ENCODE measurements at places on chromosomes 2 and 18. TPM values are rescaled to one million over a fixed set of nuclear protein-coding genes. Genes with fewer than 3 reads are reported as not detected.

GPR45 gene
- not detected for total RNA-seq

ALK gene
- not detected for total RNA-seq

NDC80 gene
- total RNA-seq: 6.5 TPM

SATB2 gene
- 11.6 TPM for total RNA-seq

BBS5 gene
- total RNA-seq: 9.7 TPM

STAT4 gene
- 12.4 TPM for total RNA-seq

CLIP4 gene
- total RNA-seq: 27.7 TPM

VAPA gene
- 143 TPM for total RNA-seq

B4GALT6 gene
- total RNA-seq: 9.8 TPM

TNFAIP6 gene
- total RNA-seq: 4.2 TPM

DNA sequence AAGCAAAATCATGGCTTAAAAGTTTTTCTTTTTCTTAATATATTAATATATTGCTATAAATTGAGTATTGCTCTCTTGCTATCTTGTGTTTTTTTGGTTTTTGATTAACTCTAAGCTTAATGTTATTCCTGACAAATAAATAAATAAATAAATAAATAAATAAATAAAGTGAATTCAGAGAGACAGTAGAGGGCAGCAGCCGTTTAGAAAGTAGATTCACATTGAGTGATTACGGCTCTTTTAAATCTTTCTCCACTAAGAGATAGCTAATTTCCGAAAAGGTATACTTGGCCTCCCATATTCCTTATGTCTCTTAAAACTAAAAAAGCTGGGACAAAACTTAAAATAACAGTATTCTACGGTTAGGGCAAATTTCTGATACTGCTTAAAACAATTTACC is 34.3 kb downstream of the MSH2 start:
- no peaks in the 10 kb centered on the region for H3K4me1 ChIP-seq
- no peak overlapping the region for H3K27ac ChIP-seq
- H3K4me3 ChIP-seq: no peak overlapping the region

GRCh38 chr18:8742387-8743361 is 37.3 kb downstream of the MTCL1 start:
- H3K27me3 ChIP-seq: no peaks in the 10 kb centered on the region
- peak overlapping the region; percentile 32 for H3K27ac ChIP-seq
- H3K36me3 ChIP-seq: peaks cover 7% of the 10 kb centered on the region
- H3K4me3 ChIP-seq: no peak overlapping the region
- no peak for DNase-seq

DNA sequence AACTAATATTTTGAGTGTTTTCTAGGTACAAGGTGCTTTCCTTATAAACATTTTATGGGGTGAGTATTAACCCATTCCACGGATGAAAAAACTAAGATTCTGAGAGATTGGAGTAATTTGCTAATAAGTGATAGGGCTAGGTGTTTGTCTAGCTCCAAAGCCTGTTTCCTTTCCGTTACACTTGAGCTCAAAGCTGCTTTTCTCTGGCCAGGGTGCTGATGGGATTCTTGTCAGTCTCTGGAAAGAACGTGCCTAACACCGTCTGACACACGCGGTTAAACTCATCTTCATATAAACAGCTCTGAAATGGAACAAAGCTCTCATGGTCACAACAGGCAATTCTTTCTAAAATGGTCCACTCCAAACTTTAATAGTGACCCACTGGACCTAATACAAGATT is 2.0 kb upstream of the ANKRD29 start:
- H3K4me3 ChIP-seq: no peak overlapping the region
- no peak overlapping the region for H3K27ac ChIP-seq
- peaks cover 13% of the 10 kb centered on the region for H3K4me1 ChIP-seq
- H3K27me3 ChIP-seq: peaks cover 43% of the 10 kb centered on the region

DNA sequence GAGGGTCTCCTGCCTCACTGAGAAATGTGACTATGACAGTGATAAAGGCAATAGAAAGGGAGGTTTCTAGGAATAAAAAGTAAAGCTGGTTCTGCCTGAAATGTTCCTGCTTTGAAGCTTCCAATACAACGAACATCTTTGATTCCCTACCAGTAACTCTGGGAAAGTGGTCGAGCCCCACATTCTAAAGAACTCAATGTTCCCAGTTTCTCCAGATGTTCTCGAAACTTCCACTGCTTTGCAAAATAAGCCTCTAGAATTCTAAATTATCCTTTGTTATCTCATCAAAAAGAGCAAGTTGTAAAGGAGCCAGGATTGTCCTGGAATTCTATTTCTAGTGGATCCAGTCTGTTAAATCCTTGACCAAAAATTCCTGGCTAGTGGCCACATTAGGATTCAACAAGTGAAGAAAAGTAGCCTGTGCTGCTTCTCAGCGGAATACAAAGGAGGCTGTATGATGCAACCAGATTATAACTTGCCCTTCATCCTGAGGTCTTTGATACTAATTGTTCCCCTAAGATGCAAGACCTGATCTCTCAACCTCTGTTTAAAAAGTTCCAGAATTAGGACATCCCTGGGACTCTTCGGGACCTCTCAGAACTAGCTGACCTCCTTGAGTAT is 8.4 kb downstream of the SCN7A start:
- no peaks in the 10 kb centered on the region for H3K36me3 ChIP-seq
- H3K4me1 ChIP-seq: no peaks in the 10 kb centered on the region
- DNase-seq: no peak

- no peak overlapping the region for H3K4me3 ChIP-seq
- peaks cover 41% of the 10 kb centered on the region for H3K4me1 ChIP-seq
- no peak for DNase-seq
- no peak overlapping the region for H3K27ac ChIP-seq
- H3K36me3 ChIP-seq: no peaks in the 10 kb centered on the region
Measured at GRCh38 chr2:12617366-12617765, 99.4 kb upstream of the TRIB2 start.

DNA sequence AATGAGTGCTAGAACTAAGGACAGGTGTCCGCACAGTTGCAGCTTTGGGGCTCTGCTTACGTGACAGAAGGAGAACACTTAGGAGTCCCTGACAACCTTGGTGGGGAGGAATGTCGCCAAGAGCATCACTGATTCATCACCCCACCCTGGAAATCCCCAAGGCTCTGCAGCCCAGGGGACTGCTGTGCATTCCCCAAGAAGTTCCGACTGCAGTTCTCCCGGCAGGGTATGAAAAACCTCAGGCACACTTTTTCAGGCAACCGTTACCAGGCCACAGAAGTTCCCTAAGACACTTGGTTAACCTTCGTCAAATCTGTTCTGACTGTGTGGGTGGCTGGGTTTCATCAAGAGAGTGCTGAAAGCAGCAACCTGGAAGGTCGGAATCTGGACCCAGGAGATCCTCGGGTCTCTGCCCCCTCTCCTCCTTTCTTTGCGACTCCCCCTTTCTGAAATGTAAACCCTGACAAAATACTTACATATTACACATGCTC is 192.1 kb upstream of the CXCR4 start:
- H3K27ac ChIP-seq: no peak overlapping the region
- no peak overlapping the region for H3K4me3 ChIP-seq
- no peaks in the 10 kb centered on the region for H3K36me3 ChIP-seq

- no peak for DNase-seq
- H3K4me3 ChIP-seq: no peak overlapping the region
- no peaks in the 10 kb centered on the region for H3K36me3 ChIP-seq
- H3K27me3 ChIP-seq: no peaks in the 10 kb centered on the region
- H3K27ac ChIP-seq: peak overlapping the region; percentile 25
- peaks cover 49% of the 10 kb centered on the region for H3K4me1 ChIP-seq
Measured at GRCh38 chr2:164794016-164794415, 47.6 kb downstream of the COBLL1 start.

DNA sequence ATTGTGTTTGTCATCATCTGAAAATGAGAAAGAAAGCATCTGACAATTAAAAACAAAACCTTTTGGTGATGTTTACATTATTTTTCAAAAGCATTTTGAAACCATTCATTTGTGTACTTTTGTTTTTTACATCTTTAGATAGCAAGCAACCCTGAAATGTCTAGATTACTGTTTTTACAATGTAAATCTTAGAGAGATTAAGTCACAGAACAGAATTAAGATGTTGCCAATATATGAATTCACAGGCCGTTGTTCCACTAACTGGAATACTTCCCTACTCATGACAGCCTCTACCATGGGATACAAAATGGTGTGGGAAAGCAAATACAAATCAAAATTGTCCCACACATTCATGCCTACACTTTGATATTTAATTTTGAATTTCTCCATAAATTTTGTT is 480.0 kb upstream of the ZEB2 start:
- H3K4me3 ChIP-seq: no peak overlapping the region
- no peak for DNase-seq
- H3K27ac ChIP-seq: no peak overlapping the region
- H3K4me1 ChIP-seq: peaks cover 40% of the 10 kb centered on the region
- no peaks in the 10 kb centered on the region for H3K27me3 ChIP-seq

DNA sequence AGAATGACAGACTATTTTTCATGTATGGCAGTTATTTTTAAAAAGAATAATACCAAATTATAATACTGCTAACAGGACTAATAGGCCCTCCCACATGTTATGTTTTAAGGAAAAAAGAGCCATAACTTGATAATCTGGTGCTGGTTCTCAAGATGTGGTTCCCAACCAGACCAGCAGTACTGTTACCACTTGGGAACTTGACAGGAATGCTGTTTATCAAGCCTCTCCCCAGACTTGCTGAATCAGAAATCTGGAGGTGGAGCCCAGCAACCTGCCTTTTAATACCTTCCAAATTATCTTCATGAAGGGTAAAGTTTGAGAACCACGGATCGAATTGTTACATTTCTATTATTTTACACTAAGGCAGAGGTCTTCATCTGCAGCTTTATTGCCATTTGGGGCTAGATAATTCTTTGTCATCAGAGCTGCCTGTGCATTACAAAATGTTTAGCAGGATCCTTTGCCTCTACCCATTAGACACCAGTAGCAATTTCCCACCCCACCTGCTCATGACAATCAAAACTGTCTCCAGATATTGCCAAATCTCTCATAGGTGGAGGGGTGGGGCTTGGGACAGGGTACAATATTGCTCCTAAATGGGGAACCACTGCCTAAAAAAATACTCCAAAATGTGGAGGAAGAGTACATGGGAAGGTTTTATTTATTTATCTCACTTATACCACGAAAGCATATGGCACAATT is 629.6 kb downstream of the ARHGAP15 start:
- no peak overlapping the region for H3K27ac ChIP-seq
- H3K4me3 ChIP-seq: no peak overlapping the region
- no peaks in the 10 kb centered on the region for H3K36me3 ChIP-seq
- H3K27me3 ChIP-seq: no peaks in the 10 kb centered on the region

DNA sequence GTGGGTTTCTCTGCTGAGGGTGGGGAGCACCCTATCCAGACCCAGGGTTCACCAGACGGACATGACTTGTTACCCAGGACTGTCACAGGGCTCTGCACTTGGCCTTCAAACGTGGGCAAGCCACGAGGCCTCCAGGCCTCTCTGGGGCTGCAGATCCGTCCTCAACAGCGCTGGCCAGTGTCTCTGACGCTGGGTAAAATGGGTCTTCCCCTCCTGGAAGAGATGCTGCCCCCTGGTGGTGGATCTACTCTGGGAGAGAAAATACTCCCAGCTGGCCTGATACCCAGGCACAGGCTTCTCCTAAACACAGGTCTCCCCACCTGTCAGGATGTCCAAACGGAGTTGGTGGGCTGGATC is 3.7 kb downstream of the GPR17 start:
- DNase-seq: no peak
- H3K27me3 ChIP-seq: no peaks in the 10 kb centered on the region
- H3K27ac ChIP-seq: peak overlapping the region; percentile 81
- H3K36me3 ChIP-seq: peaks cover 18% of the 10 kb centered on the region

- peaks cover 29% of the 10 kb centered on the region for H3K36me3 ChIP-seq
- H3K27me3 ChIP-seq: no peaks in the 10 kb centered on the region
- no peak overlapping the region for H3K27ac ChIP-seq
Measured at GRCh38 chr2:210112871-210113270, 58.3 kb downstream of the KANSL1L start.

- no peaks in the 10 kb centered on the region for H3K27me3 ChIP-seq
- H3K4me3 ChIP-seq: no peak overlapping the region
- DNase-seq: no peak
- H3K36me3 ChIP-seq: no peaks in the 10 kb centered on the region
Measured at GRCh38 chr2:19675003-19675629, 226.7 kb downstream of the TTC32 start.

DNA sequence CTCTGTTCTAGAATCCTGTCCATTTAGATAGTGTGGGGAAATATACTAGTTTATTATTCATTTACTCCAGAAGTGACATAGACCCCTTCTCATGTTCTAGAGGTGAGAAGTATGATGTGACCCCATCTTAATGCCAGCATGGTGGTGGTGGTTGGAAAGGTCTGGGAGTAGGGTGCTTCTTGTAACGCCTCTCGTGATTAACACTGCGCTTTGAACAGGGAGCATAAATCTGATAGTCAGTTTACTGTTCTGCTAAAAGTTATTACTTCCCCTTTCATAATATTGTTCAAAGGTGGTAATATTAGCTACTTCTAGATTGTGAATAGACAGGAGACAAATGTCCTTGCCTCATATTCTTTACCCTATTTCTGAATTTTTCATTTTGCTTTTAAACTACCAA is 35.6 kb downstream of the EHBP1 start:
- H3K27ac ChIP-seq: peak overlapping the region; percentile 55
- no peaks in the 10 kb centered on the region for H3K27me3 ChIP-seq
- DNase-seq: no peak
- H3K4me1 ChIP-seq: peaks cover 62% of the 10 kb centered on the region

DNA sequence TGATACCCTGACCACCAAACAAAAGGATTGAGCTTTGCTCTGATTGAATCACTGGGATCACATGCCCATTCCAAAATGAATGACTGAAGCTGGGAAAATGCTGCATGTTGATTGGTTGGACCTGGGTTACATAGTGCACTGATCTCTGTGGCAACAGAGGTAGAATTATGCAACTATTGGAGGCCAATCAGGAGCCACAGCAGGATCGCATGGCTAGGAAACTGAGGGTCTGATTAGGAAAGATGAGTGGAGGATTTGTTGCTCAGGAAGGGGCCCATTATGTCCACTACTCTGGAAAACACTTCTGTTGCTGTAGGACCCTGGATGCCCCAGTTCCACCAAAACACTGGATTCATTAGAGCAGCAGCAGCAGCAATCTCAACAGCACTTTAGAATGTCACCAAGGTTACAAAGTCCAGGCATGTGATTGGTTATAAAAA is 25.9 kb upstream of the SGPP2 start:
- no peaks in the 10 kb centered on the region for H3K4me1 ChIP-seq
- H3K4me3 ChIP-seq: no peak overlapping the region
- H3K27me3 ChIP-seq: no peaks in the 10 kb centered on the region
- no peaks in the 10 kb centered on the region for H3K36me3 ChIP-seq
- DNase-seq: no peak

DNA sequence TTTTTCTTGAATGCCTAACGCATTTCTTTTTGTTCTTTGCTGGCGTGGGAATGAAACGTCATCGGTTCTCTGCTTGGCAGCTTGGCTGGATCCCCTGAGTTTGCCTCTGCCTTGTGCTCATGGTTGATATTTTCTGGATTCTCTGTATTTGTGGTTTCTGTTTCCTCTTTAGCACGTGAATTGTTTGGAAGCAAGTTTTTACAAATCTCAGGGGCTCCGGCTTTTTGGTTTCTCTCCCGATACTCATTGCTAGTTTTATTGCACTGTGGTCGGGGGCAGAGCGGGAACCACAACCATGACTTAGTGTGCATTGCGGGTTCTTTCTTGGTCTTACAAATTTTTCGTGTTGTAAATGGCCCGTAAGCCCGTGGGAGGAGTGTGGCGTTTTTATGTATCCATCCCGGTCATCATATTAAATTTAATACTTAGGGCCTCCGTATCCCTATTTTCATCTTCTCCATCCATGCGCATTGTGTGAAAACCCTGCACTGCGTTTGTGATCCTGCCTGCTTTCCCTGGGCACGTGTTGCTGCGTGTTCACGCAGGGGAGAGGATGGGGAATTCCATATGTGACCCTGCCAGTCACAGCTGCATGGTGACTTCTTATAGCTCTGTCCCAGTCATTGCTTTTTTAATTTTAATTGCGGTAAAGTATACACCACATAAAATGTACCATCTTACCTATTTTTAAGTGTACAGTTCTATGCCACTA is 9.4 kb downstream of the RAMP1 start:
- H3K27ac ChIP-seq: peak overlapping the region; percentile 71
- peaks cover 88% of the 10 kb centered on the region for H3K4me1 ChIP-seq
- no peaks in the 10 kb centered on the region for H3K27me3 ChIP-seq
